Liver (tissue), 10 donors: ENCODE measurements at places on chromosomes 16 and 17. TPM values are rescaled to one million over a fixed set of nuclear protein-coding genes. Genes with fewer than 3 reads are reported as not detected.

Gene SLC47A1
- polyA plus RNA-seq: 39.5 TPM

Gene RNF43
- polyA plus RNA-seq: 5.8 TPM

Gene ITGB4
- 1.3 TPM for polyA plus RNA-seq

Gene DNAH2
- 0.03 TPM for polyA plus RNA-seq

Gene SLC38A8
- 1.0 TPM for polyA plus RNA-seq

Gene ACAP1
- polyA plus RNA-seq: 4.5 TPM

Gene PEX12
- 3.6 TPM for polyA plus RNA-seq

Gene HOXB3
- 1.0 TPM for polyA plus RNA-seq
